ENCODE measurements at places on chromosomes 1 and 21.

DNA sequence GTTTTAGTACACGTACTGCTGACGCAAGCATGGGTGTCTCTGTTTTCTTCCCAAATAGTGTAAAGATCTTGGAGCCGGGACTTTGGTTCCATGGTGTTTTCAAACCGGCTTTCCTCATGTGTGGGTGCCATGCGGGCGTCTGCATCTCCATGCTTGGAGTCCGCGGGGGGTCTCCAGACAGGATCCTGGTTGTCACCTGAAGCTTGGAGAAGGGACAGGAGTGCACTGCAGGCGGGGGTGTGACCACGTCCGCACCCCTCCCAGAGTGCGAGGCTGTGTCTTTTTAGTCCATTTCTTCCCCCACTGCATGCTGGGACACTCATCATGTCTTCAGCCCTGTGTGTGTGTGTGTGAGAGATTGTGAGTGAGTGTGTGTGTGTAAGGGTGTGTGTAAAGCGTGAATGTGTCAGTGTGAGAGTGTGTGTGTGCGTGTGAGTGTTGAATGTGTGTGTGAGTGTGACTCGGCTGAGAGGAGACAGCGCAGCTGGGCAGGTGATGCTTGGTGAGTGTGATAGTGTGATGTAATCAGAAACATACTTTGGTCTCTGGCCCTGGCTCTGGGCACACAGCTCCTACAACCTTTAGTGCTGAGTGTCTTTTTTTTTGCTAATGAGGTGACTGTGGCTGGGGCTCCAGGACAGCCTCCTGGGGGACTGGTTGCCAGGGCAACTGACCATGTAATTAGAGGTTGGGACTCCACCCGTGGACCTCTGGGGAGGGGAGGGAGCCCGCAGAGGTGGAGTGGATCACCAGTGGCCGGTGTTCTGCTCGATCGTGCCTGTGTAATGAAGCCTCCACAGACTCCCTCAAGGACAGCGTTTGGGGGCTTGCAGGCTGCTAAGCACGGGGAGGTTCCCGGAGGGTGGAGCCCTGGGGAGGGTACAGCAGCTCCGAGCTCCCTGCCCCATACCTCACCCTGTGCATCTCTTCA is 55.1 kb downstream of the AGPAT3 start:
- DNase-seq = no peak

DNA sequence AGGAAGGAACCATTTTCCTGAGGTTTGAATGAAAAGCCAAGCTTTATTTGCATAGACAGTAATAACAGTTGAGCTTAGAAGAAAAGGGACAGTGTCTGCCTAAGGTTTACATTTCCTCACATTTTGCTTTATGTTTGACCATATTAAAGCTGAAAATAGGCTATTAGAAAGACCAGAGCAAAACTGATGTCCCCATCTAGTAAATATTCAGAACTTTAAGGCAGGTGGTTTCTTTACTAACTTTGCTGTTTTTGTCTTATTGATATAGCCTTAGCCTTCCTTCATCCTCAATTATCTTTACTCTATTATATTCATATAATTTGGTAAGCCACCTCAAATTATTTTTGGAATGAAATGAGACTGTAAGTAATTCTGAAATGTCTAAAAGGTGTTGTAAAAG is 53.6 kb upstream of the LAPTM5 start:
- no peak for DNase-seq

DNA sequence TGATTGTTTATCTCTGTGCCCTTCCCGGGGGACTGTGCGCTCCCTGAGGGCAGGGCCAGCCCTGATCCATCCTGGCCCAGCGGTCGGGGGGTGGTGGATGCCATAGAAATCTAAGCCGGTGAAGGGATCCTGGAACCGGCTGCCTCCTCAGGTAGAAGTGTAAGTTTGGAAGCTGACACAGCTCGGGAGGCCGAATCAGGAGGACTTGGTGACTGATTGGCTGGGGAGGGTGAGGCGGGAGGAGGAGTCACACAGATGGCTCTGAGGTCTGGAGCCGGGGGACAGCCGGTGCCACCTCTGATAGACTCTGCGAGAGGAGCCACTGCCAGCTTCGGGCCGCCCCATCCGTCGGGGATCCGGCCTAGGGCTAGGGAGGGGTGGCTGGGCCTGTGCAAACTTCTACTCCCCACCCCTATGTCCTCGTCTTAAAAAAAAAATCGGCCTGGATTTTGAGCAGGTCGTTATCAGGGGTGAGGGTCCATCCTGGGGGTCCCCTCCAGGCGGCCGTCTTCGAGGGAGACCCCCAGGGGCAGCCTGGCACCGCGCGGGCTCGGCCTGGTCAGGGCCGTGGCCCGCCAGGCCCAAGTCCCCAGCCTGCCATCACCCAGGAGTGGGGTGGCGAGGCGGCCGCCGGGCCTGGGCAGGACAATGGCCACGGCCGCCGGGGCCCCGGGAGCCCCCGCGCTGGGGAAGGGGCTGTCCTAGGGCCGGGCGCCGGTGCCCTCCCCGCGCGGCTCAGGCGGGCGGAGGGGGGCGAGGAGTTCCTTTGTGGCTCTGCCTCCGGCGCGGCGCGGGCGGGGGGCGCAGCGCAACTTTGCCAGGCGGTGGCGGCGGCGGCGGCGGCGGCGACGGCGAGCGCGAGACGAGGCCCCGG is 708 bp upstream of the ZNF362 start:
- DNase-seq = peak; percentile 51

DNA sequence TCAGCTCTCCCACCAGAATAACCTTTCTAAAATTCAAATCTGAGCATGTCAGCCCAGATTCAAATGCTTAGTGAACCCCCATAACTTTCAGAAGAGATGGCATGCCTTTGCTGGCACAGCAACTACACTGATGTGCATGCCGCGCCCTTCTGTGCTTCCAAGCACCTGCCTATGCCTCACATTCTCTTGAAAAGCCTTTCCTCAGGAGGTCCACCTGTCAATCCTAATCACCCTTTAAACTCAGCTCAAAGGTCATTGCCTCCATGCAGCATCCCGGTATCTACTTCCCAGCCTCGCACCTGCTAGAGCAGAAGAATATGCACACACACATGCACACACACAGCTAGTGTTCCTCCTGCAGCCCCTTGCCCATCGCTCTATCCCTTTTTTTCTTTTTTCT is 5.2 kb upstream of the S100A2 start:
- DNase-seq = no peak

DNA sequence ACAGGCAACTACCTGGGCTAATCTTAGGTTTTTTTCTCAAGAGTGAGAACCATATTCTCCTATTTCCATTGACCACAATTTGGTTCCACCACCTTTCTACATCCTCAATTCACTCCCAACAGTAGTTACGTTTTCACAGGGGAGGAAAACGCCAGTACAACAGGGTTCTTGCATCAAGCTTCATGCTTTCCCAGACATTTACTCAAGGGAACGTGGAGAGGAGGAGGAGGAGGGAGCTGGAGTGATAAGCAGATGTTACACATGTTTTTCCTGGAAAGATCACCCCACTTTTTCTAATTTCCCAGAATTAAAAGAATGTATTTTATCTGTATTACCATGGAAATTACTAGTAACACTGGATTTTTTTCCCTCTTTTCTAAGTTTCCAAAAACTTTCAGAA is 58.3 kb downstream of the RGS5 start:
- no peak for DNase-seq
